ENCODE measurements at places on chromosomes 1 and 21.

DNA sequence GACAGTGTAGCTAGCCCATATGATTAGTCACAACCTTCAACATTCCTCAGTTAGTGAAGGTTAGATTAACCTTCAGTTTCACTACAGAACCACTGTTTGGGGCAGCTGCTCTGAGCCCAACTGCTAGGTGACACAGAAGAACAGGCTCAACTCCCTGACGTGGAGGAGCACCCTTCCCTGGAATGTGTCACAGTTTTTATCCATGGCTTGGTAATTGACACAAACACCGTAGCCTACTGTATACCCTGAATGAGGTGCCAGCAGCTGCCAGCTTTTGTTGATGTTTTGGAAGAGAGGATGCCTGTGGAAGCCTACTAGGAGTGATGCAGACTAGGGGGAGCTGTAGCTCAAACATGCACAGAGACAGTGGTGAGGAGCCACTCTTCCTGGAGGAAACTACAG, 56.6 kb upstream of the CR2 start:
- DNase-seq, result no peak

GRCh38 chr1:168180148-168180524, 1.4 kb downstream of the TIPRL start:
- no peak for DNase-seq

DNA sequence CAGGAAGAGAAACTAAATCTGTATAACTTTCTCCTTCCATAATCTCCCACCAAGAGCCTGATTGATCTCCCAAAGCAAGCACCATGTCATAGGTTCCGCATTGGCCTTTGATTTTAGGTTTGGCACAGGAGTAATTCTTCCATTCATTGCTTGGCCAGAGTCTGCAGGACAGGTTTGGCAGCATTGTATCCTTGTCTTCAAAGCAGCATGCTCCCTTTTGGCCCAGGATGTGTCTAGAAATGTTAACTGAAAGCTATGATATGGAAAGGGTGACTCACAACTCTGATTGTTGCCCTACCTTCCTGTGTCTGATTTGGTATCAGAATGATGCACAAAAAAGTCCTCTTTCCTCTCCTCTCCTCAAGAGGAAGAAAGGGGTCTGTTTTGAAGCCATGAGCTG, 824.3 kb upstream of the PRMT6 start:
- DNase-seq, result no peak

- no peak for DNase-seq
Observed at GRCh38 chr1:232501854-232502253, 128.1 kb downstream of the SIPA1L2 start.

DNA sequence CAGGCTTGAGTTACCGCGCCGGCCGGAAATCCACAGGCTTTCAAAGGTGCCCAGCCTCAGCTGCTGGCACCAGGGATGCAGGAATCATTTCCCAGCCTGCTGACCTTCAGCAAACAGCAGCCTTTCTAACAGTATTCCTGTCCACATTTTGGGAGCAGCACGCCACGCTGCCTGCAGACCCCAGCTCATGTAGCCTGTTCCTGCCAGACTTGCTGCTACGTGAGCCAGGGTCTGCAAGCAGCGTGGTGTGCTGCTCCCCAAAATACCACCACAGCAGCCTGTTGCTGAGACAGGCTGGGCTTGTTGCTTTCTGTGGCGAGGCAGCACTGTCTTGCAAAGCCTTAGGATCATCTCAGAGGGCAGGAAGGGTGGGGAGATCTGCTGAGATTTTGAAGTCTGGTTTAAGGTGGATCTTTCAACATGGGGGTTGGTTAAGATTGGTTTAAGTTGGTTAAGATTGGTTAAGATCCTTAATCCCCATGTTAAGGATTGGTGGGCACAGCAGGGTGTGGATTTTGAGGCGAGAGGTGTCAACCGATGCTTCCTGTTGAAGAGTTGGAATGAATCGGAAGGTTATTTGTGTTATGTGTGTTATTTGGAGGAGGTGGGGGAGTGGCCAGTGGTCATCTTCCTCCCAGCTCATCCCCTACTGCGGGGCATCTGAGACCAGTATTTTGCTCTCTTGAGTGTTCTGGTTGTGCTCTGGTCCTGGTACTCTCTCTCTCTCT, 12.9 kb downstream of the FAAH start:
- DNase-seq, result no peak

All from NCI-H446 treated with DMSO at 0.1 percent for 48 hours (cell line).